ENCODE measurements at places on chromosomes 6 and 20.

DNA sequence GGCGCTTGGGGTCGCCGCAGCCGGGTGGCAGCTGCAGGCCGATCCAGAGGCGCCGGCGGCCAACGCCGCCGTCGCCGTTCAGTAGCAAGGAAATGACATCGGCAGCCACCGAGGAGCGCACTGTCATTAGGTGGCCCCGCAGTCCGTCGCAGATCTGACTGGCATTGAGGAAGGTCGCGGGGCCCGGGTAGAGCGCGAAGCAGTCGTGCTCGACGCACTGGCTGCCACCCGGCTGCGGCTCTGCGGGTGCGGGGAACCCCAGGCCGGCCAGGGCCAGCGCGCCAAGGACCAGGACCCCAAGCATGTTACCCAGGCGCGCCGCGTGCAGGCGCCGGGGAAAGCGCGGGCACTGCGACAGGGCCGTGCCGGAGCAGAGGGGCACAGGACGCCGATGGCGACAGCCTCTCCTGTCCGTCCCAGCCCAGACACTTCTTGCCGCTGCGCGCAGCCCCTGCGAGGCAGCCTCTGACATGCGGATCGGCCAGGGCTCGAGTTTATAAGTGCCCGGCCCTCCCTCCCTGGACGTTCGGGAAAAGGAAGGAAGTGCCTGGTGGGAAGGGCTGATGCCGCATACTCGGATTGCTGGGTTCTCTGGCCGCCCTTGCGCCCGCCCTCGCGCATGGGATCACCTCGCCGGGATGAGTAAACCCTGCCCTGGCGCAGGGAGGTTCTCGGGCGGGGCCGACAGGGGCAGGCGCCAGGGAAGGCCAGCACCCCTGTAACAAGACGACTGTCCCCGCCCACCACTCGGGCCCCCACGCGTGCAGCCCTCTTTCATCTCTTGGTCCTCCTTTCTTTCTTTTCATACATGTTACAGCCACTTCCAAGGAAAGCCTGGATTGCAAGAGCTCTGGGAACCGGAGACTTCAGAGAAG is at the start of gene THBD:
TSS of gene THBD (minus strand) at position 472 of the 875 bp plus-strand sequence. CDS start at position 304, 168 bp downstream.
- peak; percentile 58 for DNase-seq

GRCh38 chr20:54645445-54646155 is 170.2 kb downstream of the DOK5 start:
- no peak for DNase-seq

DNA sequence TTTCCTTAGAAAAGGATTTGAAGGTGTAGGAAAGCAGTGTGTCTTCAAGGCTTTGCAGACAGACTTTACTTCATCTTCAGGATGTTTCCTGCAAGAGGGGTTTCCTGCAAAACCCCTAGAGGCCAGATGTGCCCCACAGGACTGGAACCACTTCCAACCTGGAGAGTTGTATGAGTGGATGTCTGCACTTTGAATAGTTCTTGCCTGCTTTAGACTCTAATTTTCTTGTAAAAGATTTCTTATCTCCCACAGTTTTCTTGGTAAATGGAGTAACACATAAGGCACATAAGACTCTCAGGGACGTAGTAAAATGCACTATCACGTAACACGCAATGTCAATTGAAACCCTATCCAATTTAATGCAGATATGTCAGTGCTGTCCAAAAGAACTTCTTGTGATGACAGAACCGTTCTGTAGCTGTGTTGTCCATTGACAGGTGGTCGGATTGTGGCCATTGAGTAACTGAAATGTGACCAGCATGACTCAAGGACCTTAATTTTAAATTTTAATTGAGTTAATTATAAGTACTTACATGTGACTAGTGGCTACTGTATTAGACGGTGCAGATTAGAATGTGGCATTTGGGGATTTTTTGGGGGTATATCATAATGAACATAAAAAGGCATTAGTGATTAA is 118.7 kb downstream of the JARID2 start:
- DNase-seq, result no peak

- DNase-seq, result no peak
Observed at GRCh38 chr6:169962604-169963469, 211.4 kb downstream of the ERMARD start.

DNA sequence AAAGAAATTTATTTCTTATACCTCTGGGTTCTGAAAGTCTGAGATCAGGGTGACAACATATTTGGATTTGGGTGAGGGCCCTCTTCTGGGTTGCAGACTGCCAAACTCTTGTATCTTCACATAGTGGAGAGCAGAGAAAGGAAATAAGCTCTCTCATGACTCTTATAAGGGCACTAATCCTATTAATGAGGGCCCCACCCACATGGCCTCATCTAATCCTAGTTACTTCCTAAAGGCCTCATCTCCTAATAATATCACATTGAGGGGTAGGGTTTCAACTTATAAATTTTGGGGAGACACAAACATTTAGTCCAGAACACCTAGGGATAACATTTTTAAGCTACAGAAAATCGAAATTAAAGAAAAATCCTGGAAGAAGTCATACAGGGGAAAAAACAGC is 5.1 kb upstream of the ZNF391 start:
- no peak for DNase-seq

- no peak for DNase-seq
Observed at GRCh38 chr6:1066449-1067090, 245.3 kb upstream of the FOXQ1 start.

- DNase-seq, result no peak
Observed at GRCh38 chr6:51339728-51340127, 521.1 kb downstream of the TFAP2B start.

- DNase-seq, result no peak
Observed at GRCh38 chr6:69819138-69819537, 22.3 kb upstream of the LMBRD1 start.

GRCh38 chr6:44404715-44405099 is 17.2 kb downstream of the CDC5L start:
- DNase-seq, result no peak

DNA sequence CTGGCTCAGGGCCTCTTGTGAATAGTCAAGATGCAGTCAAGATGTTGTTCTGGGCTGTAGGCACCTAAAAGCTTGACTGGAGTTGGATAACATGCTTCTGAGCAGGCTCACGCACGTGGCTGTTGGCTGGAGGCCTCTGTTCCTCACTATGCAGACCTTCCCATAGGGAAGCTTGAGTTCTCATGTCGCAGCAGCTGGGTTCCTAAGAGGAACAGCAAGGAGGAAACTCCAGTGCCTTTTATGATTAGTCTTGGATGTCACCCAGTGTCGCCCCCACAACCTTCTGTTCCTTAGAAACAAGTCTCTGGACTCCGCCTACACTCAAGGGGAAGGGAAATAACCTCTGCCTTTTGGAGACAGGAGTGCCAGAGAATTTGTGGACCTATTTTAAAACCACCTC is 210.7 kb downstream of the BCAS1 start:
- no peak for DNase-seq

DNA sequence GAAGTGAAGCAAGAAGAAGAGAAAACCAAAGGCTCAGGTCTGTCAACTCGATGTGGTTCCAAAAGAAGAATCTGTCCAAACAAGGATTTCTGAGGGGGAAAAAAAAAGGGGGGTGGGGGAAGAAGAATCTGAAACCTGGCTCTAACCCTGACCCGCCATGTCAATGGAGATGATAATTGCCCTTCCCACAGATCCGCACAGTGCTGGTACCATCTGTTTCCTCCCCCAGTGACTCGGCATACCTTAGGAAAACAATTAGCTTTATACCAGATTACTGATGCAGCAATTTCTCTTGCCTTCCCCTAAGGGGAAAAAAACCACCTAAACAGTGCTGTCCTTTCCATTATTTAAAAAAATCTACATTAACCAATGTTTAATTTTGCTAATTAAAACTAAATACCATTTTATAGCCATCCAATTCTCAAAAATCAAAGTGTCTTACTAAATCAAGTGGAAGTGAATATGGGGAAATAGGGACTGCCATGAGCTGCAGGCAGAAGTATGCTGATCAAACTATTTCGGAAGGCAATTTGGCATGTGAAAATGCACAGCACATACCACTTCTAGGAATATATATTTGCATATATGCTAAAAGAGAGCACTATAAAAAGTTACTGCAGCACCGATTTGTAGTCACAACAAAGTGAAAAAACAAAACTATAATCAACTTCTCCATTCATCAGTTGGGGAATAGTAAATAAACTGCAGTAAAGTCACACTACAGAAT is 46.8 kb downstream of the MAP7 start:
- DNase-seq, result no peak

GRCh38 chr20:41932431-41932830 is 314.3 kb upstream of the CHD6 start:
- no peak for DNase-seq

DNA sequence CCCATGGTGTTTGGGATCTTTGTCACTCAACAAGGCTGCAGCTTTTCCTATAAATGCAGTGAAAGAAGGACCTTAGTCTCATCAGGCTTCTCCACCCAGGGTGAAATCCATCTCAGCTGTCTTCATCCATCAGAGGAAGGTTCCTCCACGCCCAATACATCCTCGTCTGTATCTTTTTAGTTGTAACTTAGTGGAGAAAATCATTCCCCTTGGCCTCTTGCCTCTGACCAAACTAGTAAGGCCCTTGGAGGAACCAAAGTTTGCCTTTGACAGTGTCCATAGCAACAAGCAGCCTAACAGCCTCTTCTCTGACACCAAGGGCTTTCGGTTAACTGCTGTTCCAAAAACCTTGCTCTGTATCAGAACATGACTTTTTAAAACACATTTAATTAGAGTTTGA is 230.3 kb upstream of the ECI2 start:
- DNase-seq, result no peak

GRCh38 chr20:63099456-63100173 is 92.9 kb upstream of the BHLHE23 start:
- no peak for DNase-seq

DNA sequence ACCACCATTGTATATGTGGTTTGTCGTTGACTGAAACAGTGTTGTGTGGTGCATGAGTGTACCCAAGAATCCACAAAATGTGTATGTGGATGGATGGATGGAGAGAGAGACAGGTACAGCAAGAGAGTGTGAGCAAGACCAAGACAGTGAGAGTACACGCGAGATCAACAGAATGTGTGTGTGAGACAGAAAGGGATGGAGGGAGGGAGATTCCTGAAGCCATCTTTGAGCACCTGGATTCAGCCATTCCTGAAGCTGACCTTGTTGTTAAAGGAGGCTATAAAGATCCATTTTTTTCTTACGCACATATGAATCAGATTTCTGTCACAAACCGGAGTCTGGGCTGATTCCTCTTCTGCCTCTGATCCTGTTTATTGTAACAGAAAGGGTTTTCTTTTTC is 64.1 kb downstream of the TFAP2C start:
- no peak for DNase-seq

DNA sequence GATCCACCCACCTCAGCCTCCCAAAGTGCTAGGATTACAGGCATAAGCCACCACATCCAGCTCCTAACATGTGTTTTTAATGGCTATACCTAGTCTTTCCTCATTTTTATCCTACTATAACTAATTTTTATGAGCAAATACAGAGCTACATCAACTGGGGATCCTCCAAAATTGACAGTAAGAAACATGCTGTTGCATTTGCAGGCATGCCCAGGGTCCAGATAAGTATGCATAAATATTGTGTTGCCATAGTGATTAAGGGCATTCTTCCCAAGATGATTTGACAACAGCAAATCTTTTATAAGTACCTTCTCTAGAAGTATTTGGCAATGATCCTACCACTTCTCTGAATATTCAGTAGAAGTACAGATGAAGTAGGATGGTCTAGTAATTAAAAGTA is 41.9 kb upstream of the MOXD1 start:
- DNase-seq, result no peak

DNA sequence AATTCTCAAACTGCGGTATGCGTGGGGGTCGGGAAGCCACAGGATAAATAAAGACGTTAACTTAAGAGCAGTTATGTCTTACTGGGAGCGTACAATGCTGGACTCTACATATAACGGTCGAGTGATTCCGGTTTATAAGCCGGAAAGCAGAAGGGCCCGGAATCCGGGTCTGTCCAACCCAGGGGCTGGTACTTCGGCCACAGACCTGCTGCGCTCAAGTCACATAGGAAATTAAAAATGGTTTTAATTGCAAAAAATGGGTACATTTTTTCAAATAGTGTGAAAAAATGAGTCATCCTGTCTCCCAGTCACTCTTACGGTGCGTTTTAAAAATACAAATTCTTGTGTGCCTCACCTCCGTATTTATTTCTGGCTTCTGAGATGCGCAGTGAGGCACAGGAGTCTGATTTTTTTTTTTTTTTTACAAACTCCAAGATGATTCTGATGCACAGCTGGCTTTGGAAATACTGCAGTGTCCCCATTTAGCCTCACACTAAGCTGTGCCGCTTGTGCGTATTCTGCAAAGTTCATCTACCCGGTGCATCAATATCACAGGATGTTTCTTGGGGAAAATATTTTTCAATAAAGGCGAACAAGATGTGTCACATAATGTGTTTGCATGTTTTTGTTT is 1.0 kb downstream of the PCIF1 start:
- DNase-seq, result no peak

- no peak for DNase-seq
Observed at GRCh38 chr6:74431873-74432580, 736.0 kb downstream of the CD109 start.

- DNase-seq, result no peak
Observed at GRCh38 chr6:3506751-3507383, 50.0 kb upstream of the SLC22A23 start.

GRCh38 chr6:34246249-34246562 is 2.6 kb downstream of the SMIM29 start:
- no peak for DNase-seq

- DNase-seq, result no peak
Observed at GRCh38 chr20:5696011-5696559, 54.1 kb upstream of the SHLD1 start.

GRCh38 chr20:57677584-57677982 is 32.2 kb downstream of the PMEPA1 start:
- no peak for DNase-seq

DNA sequence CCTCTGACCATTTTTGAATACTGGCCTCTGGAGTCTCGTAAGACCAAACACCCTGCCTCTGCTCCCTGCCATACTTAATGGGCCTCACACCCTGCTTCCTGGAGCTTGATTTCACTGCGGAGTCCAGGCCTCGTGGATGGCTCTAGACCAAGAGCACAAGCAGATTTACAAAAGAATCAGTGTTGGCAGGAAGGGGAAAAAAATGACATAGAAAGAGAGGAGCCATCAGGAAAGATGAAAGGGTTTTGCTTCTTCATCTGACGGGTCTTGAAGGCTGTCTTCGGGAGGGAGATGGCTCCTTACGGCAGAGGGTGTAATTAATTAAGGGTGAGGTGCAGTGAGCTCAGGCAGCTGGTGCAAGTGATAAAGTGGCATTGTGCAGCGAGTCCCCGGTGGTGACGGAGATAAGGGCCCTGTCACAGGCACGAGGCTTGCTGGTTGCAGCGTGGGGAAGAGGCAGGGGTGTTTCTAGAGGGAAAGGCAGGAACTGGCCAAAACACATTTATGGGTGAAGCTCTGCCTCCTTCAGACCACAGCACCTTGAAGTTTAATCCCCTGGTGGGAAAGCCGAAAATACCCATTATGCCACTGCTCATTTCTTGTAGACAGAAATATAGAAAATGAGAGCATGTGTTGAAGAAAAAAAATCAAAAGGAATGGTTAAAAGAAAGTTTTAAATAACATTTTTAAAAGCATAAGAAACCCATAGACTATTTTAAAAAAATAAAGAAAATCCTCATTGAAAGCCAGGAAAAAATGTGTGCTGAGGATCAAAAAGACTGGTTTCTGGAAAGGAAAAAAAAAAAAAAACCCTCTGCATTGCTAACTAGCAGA is 128.6 kb upstream of the LRFN2 start:
- DNase-seq, result no peak

GRCh38 chr20:57089699-57090144 is 176.7 kb downstream of the BMP7 start:
- peak; percentile 68 for DNase-seq

- no peak for DNase-seq
Observed at GRCh38 chr20:25323496-25324246, 67.0 kb downstream of the ABHD12 start.

- DNase-seq, result no peak
Observed at GRCh38 chr6:2354138-2354491, 108.7 kb upstream of the GMDS start.

- no peak for DNase-seq
Observed at GRCh38 chr6:46104209-46104608, 25.6 kb upstream of the ENPP4 start.
